ENCODE measurements at places on chromosomes 4 and X.

- DNase-seq = peak; percentile 97
These were observed 33.2 kb upstream of the SLC9A7 start for GRCh38 chrX:46791927-46792809.

- DNase-seq = peak; percentile 3
These were observed 34.9 kb upstream of the NFKB1 start for GRCh38 chr4:102466298-102466697.

- no peak for DNase-seq
These were observed 156.7 kb upstream of the EOLA2 start for GRCh38 chrX:150094996-150095395.

GRCh38 chr4:142815834-142816233 lies 30.3 kb downstream of the INPP4B start:
- peak; percentile 2 for DNase-seq

GRCh38 chr4:154506253-154506652 lies 14.7 kb upstream of the DCHS2 start:
- DNase-seq = peak; percentile 60

GRCh38 chr4:2286904-2287593 lies 25.1 kb upstream of the MXD4 start:
- DNase-seq = no peak

DNA sequence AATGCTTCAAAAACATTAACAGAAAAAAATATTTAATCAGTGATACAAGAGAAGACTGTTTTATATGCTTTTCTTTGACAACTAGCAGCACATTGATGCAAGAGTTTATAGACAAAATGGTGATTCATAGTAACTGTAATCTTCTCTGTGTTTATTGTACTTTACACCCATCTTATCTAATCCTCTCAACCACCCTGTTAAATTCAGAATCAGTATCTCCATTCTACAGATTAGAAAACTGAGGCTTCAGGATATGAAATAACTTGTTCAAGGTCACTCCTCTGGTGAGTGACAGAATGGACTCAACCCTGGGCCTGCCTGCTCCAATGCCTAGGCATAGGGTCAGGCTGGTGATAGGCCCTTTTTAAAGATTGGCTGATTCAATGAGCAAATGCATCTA lies 26.1 kb upstream of the TMEM184C start:
- no peak for DNase-seq

GRCh38 chr4:155543126-155543765 lies 123.4 kb upstream of the GUCY1A1 start:
- peak; percentile 53 for DNase-seq

DNA sequence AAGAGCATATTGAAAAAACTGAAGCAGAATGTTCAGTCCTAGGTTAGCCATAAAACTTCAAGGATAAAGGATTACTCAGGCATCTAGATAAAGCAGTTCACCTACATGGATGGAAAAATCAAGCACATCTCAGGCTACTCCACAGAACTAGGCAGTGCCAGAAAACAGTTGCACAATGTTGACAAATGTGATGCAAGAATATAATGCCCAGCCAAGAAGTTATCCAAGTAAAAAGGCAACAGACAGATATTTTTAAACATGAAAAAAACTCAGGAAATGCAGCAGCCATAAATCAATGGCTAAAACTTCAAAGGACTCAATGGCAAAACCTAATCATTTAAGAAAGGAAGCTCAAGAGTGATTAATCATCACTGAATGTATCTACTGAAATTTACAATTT lies 456.0 kb upstream of the FAM241A start:
- no peak for DNase-seq

DNA sequence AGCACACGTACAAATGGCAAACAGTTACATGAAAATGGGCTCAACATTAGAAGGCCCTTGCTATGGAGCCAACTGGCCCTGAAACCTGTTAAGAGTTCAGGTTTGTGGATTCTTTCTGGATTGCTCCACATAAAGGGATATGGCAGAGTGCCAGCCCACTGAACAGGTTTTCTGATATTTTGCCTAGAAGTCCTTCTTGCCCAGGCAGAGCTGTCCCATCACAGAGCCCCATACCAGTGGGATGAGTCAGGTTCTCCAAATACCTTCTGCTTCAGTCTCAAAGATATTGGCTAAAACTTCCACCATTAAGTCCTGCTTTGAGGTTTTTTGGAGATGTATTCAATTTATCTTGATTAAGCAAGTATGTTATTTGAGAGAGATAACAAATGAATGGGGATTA lies 146.8 kb upstream of the IL1RAPL2 start:
- DNase-seq = no peak

- DNase-seq = peak; percentile 16
These were observed 220.1 kb downstream of the AFAP1 start for GRCh38 chr4:7719354-7720174.

- DNase-seq = no peak
These were observed at the start of gene TRIM60 for GRCh38 chr4:165031436-165032211. Gene TRIM60 (plus strand): TSS chr4:165031999. CDS start chr4:165040073, 8,074 bp downstream.

- DNase-seq = peak; percentile 73
These were observed 2.0 kb downstream of the RAPGEF2 start for GRCh38 chr4:159104694-159105414.

DNA sequence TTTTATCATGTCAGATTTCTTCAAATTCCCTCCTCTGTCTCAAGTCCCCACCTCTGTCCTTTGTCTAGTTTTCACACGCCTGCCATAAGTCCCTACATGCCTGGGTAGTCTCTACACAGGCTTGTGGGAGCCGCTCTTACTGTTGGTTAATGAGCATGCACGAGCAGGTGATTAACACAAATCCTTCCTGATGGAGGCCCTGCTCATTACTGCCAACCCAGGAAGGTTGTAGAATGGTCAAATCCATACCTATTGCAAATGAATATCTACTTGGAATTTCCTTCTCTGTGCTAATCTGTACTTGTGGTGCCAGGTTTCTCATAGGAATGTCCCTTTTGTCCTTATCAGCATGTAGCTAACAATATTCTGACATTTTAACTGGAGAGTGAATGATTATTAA lies 208.4 kb upstream of the HDX start:
- DNase-seq = no peak

DNA sequence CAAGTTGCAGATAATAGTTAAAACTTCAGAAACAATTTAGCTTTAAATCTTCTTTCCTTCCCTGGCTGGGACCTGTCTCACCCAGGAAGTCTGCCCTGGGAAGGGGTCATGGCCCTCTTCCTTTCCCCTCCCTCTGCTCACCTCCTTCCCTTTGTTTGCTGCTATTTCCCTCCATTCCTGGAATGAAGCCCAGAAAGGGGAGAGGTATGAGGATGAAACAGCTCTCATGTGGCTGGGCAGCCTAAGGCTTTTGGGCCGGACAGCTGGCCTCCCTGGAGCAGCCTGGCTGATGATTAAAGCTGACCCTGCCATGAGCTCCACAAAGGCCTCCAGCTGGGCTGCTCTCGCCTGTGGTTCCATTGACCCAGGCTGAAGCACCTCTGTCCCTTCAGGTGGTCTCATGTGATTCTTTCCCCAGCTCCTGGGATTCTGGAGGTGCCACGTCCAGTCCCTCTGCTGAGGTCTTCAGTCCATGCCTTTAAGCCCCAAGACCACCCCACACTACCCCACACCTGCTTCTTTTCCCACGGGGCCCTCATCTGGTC lies 202.1 kb downstream of the PTTG2 start:
- no peak for DNase-seq

DNA sequence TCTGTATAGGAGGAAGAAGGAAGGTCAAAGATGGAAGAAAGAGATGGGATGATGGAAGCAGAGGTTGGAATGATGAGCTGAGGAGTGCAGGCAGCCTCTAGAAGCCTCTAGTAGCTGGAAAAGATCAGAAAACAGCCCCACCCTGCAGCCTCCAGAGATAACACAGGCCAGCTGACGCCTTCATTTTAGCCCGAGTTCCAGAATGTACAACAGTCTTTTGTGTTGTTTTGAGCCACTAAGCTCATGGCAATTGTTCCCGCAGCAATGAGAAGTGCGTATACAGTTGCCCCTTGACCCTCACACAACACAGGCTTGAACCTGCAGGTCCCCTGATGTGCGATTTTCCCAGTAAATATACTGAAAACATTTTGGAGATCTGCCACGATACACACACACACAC lies 72.0 kb downstream of the WFS1 start:
- no peak for DNase-seq

DNA sequence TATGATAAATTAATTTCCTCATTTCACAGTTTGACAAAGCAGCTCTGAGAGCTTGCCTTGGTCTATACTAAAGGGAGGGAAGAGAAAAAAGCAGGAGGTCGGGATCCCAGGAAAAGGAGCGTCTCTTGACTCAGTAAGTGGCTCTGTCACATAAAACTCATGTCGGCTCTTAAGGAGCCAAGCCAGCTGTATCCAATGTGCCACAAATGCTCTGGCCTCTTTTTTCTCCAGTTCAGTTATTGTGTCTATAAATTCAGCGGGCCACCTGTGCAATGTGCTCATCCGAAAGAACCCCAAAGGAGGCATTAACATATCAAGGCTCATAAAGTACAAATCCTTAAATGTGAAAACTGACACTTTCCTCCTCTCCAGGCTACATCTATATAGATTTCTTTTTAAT lies 337.7 kb upstream of the FAM241A start:
- no peak for DNase-seq

- DNase-seq = no peak
These were observed 608.8 kb upstream of the BOD1L1 start for GRCh38 chr4:14236359-14236758.

- no peak for DNase-seq
These were observed 6.2 kb downstream of the CTBP1 start for GRCh38 chr4:1242506-1243450.

DNA sequence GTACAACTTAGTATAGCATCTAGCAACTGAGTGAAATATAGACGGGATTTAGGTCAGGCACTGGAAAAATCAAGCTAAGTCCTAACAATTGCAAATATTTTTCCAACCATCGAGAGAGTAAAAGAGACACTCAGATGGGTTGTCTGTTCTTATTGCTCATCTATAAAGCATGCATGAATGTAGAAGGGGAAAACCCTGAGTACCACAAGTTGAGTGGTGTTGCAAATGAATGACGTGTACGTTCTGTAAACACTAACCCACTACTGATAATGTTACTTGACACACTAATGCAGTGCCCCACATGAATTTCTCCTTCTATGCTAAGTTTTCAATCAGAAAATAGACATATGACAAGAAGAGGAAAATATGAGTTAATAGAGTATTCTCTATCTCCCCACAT lies 211.2 kb downstream of the COX18 start:
- no peak for DNase-seq

GRCh38 chr4:36786519-36786918 lies 458.0 kb upstream of the NWD2 start:
- no peak for DNase-seq

DNA sequence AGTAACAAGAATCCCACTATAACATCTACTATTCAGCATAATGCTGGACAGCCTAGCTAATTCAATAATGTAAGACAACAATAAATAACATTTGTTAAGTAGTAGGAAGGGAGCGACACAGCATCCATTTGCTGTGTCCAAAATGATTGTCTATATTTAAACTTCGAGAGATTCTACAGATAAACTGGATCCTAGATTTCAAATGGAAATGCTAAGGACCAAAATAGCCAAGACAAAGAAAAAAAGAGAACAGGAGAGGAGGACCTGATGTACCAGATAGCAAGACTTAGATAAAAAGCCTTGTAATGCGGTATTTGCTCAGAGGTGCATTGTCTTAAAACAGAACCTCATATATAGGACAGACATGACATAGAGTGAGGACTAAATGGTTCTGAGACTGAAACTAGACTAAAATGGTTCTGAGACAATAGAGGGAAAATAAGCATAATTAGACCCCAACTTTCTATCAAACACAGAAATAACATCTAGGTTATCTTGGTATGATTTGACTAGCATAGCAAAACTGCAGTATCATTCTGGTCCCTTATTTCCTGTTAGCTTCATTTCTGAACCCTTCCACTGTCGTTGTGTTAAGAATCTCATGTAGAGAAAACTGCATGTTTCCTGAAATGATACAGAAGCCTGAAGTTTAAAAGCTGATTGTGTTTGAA lies 3.8 kb downstream of the HPGDS start:
- no peak for DNase-seq

- DNase-seq = no peak
These were observed 207.5 kb downstream of the NSUN7 start for GRCh38 chr4:40957281-40957680.

DNA sequence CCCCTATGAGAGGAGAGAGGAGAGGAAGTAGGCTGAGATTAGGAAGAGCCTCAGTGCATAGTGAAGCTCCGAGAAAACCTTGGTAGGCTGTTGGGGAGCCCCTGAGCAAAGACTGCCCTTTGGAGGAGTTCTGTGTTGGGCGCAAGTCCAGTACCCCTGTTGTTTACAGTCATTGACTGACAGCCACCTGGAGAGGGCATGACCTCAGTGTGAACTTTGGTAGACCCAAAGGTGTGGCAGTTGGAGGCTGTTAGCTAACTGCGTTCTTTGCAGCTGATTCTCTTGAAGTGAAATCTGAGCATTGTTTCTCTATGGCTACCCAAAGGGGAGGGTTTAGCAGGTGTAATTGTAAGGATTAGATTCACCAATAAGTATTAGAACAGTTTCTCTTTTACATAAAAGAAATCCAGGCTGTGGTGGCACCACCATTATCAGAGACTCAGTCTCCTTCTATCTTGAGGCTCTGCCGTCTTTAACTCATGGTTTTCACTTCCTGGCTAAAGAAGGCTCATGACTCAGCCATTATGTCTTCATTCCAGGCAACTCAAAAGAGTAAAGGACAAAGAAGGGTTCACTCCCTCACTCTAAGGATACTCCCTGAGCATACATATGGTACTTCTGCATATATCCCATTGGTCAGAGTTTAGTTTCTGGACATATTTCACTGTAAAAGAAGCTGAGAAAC lies 33.4 kb downstream of the ANXA3 start:
- DNase-seq = peak; percentile 10

- no peak for DNase-seq
These were observed 67.6 kb upstream of the SMARCAD1 start for GRCh38 chr4:94139931-94140612.

- no peak for DNase-seq
These were observed 3.2 kb downstream of the SLITRK2 start for GRCh38 chrX:145820825-145821224.

GRCh38 chrX:40651620-40652223 lies 4.4 kb upstream of the CXorf38 start:
- DNase-seq = peak; percentile 76

DNA sequence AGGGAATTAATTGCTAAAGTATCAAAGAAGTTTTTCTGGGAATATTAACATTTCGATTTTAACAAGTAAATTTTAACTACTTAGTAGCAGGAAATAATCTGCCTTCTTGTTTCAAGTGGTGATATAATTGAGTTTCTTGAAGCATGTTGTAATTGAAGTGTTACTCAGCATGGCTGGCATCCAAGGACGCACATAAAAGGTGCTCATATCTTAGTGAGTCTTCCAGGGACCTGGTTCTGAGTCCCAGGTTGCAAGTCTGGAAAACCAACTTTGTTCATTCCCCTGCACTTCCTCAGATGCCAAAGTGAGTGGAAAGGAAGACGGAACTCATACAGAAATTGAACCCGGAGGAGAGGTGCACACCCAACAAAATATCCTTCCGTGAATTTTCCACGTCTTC lies 399.6 kb downstream of the NLGN4X start:
- no peak for DNase-seq

- DNase-seq = no peak
These were observed 274 bp upstream of the ERVMER34-1 start for GRCh38 chr4:52751487-52751911.

GRCh38 chrX:110120025-110120424 lies 117.1 kb downstream of the TMEM164 start:
- DNase-seq = no peak

- DNase-seq = no peak
These were observed 58.1 kb downstream of the FAM13A start for GRCh38 chr4:88998891-88999290.
